ENCODE measurements at places on chromosomes 12 and 14.

DNA sequence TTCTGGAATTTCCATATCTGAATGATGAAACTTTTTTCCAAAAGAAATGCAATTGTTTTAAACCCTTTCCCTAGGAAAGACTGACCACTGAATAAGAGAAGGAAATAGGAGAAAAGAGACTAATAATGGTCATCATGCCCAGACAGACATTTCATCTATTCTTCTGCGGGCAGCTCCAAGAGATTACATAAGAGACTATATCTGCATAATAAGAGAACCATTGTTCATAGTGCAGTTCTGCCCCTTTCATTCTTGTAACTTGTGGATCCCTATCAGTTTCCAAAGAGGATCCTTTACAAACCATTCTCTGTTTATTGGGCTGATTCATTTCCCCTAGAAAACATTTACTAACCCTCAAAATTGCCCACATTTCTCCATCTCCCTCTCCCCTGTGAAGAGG is 197.8 kb downstream of the FSCB start:
- no peak overlapping the region for H3K4me3 ChIP-seq
- no peaks in the 10 kb centered on the region for H3K36me3 ChIP-seq
- no peaks in the 10 kb centered on the region for H3K27me3 ChIP-seq
- DNase-seq, result no peak
- no peaks in the 10 kb centered on the region for H3K4me1 ChIP-seq

DNA sequence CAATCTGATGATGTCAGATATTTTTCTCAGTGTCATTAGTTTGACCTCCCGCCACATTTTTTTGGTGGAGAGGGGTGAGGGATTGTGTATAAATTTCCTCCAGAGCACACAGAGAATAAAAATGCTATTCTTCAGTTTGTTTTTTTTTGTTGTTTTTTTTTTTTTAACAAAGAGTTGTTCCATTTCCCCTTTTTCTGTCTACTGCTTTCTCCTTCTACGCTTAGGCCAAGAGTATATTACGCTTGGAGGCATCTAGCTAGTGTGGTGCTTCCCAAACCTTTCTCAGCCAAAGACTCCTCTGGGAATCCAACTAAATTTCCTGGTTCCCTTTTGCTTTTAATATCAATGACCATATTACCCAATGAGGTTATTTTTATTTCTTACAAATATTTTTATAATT is 465.6 kb downstream of the ZFP36L1 start:
- H3K4me3 ChIP-seq, result no peak overlapping the region
- H3K27me3 ChIP-seq, result no peaks in the 10 kb centered on the region
- no peak overlapping the region for H3K27ac ChIP-seq
- no peaks in the 10 kb centered on the region for H3K4me1 ChIP-seq
- no peak for DNase-seq

- H3K4me3 ChIP-seq, result no peak overlapping the region
- no peak overlapping the region for H3K27ac ChIP-seq
- no peak for DNase-seq
- H3K36me3 ChIP-seq, result no peaks in the 10 kb centered on the region
Observed at GRCh38 chr12:57029457-57029856, 13.1 kb upstream of the TAC3 start.

- H3K4me3 ChIP-seq, result no peak overlapping the region
- no peaks in the 10 kb centered on the region for H3K27me3 ChIP-seq
- no peak for DNase-seq
- peaks cover 7% of the 10 kb centered on the region for H3K4me1 ChIP-seq
Observed at GRCh38 chr12:132264086-132265010, 65.0 kb downstream of the GALNT9 start.

DNA sequence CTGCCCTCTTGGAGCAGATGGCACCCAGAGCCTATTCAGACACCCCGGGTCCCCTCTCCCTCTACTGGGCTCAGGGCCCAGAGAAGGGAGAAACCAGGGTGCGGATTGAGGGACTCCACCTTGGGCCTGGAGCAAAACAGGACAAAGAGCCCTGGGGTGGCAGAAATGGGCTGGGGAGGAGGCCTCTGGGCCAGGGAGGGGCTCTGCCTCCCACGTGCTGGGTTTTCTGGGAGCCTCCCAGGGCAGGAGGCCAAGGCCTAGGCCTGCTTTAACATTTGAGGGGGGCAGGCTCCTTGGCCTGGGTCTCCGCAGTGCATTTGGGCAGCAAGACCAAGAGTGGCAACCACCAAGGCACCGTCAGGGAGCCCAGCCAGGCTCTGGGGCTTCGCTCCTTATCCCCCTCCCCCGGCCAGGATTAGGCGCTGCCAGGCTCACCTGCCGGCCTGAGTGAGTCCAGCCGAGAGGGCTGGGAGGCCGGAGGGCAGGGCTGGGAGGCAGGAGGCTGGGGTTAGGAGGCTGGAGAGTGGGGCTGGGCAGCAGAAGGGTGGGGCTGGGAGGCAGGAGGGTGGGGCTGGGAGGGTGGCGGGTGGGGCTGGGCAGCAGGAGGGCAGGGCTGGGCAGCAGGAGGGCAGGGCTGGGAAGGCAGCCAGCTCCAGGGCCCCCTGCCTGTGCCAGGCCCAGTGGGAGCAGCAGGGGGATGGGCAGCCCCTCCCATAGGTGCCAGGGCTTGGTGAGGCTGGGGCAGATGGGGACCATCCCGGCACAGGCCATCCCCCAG is 101.8 kb upstream of the EIF5 start:
- H3K27ac ChIP-seq, result no peak overlapping the region
- DNase-seq, result peak; percentile 39

GRCh38 chr12:53997204-53998109 is 2.5 kb upstream of the HOXC9 start:
- DNase-seq, result peak; percentile 56
- no peaks in the 10 kb centered on the region for H3K27me3 ChIP-seq
- peaks cover 72% of the 10 kb centered on the region for H3K4me1 ChIP-seq
- peak overlapping the region; percentile 70 for H3K4me3 ChIP-seq
- peaks cover 3% of the 10 kb centered on the region for H3K36me3 ChIP-seq
- peak overlapping the region; percentile 98 for H3K27ac ChIP-seq

DNA sequence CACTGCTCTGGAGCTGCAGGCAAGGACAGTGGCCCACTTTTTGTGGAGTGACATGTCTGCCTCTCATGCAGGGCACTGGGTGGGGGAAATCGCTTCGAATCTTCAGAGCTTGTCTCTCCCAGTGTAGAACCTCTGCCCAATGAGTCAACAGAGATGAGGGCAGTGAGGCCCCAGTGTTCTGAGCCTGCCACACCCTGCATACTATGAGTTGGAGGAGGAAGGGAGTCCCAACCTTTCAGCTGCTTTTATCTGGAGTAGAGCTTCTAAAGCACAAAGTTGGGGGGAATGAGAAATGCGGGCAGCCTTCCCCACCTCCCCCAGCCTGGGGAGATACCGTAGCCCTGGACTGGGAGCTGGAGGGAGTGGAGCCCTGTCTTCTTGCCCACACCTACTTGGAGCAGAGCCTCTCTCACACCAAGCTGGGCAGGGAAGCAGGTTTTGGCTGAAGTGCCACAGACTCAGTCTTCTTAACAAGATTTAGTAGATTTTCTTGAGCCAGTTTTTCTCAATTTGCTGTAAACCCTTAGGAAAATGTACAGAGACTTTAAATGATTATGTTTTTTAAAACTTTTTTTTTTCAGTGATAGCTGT is 159.1 kb downstream of the ADGRD1 start:
- H3K4me3 ChIP-seq, result no peak overlapping the region
- no peak overlapping the region for H3K27ac ChIP-seq
- peaks cover 16% of the 10 kb centered on the region for H3K27me3 ChIP-seq
- no peaks in the 10 kb centered on the region for H3K36me3 ChIP-seq
- H3K4me1 ChIP-seq, result no peaks in the 10 kb centered on the region

DNA sequence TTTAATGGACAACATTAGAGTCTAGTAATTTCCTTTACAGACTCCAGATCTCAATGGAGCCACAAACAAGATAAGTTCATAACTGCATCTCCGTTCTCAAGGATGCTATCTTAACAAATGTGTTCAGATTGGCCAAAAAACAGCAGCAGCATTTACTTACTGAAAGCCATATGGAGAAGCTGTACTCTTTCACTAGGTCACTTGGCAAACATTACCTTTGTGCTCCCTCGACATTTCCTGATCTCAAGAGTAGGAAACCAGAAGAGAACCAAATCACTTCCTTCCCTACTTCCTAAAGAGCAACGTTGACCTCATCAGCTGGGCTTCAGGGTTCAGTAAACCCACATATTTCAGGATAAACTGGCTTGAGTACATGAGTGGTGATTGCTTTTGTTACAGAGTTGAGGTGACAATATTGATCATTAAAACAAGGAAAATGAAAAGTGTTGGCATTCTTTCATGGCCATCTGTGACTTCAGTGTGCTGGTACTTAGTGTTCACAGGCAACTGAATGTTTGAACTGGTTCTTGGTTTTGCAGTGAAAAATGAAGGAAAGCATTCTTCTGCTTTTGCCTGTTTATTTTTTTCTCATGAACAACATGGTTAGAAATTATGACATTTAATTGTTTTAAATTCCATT is 449.6 kb downstream of the TMEM117 start:
- H3K4me1 ChIP-seq, result peaks cover 26% of the 10 kb centered on the region
- H3K36me3 ChIP-seq, result no peaks in the 10 kb centered on the region
- DNase-seq, result peak; percentile 11
- no peak overlapping the region for H3K27ac ChIP-seq
- H3K27me3 ChIP-seq, result no peaks in the 10 kb centered on the region

GRCh38 chr14:103638594-103638993 is 9.6 kb downstream of the KLC1 start:
- H3K4me1 ChIP-seq, result no peaks in the 10 kb centered on the region
- H3K4me3 ChIP-seq, result no peak overlapping the region
- H3K36me3 ChIP-seq, result peaks cover 4% of the 10 kb centered on the region
- H3K27ac ChIP-seq, result no peak overlapping the region
- no peaks in the 10 kb centered on the region for H3K27me3 ChIP-seq
- no peak for DNase-seq

DNA sequence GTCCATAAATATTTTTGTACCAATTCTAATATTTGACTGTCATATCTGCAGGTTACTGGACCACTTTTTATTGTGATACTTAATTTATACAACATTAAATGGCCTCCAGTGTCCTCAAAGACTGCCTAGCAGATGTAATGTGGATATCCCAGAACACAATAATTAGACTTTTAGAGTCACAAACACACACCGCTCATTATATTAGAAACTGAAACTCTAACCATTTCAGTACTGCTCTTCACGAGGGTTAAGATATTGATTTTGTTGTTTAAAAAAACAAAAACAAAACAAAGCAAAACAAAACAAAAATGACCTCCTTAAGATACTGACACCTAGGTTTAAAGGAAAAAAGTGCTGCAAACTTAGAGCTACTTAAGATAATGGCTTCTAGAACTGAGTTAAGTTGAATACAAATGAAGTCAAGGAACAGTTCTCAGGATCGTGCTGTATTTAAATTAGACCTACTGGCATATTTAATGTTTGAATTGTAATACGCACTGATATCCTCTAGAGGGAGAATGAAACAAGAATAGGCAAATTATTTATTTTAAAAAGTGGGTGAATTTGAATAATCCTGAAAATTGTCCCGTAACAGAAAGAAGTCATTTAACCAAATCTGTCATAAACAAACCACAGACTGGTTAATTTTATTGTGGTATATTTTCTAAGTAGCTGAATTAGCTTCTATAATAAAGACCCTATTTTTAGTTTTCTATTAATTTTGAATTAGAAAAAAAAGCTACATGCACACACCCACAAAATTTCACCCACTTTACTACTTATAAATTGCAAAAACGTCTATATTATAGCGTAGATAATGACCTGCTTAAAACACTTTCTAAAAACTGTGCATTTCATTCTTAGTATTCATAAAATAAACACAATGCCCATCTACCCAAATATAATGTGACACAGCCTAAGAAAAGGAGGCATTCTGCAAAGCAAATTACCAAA is 395.2 kb upstream of the DCN start:
- peak; percentile 39 for DNase-seq
- H3K27me3 ChIP-seq, result peaks cover 18% of the 10 kb centered on the region
- no peak overlapping the region for H3K27ac ChIP-seq

DNA sequence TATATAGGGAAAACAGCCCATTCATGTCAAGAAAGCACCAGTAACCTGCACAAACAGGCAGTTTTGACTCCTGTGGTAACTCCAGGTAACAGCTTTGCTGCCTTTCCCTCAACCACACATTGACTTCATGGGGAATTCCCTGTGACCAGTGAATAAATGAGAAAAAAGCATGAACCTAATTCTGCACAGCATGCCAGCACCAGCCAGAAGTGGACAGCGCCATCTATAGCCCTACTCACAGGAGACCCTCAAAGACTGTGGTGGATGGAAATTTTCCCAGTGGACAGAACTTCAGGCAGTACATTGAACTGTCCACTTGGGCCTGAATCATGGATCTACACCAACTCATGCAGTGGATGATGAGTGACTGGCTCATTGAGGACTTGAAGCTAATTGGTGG is 152.1 kb downstream of the SLC8A3 start:
- H3K4me3 ChIP-seq, result no peak overlapping the region
- H3K27me3 ChIP-seq, result peaks cover 5% of the 10 kb centered on the region
- no peak for DNase-seq
- H3K27ac ChIP-seq, result no peak overlapping the region
- H3K36me3 ChIP-seq, result no peaks in the 10 kb centered on the region
- no peaks in the 10 kb centered on the region for H3K4me1 ChIP-seq
